ENCODE measurements at places on chromosomes 5 and 9. TPM values are rescaled to one million over a fixed set of nuclear protein-coding genes. Genes with fewer than 3 reads are reported as not detected.

The CSF2 gene
- total RNA-seq: not detected

The PLPPR1 gene
- total RNA-seq: 152 TPM

The DAPK1 gene
- total RNA-seq: 76.8 TPM

The CFAP90 gene
- 13.4 TPM for total RNA-seq

The SLC46A2 gene
- not detected for total RNA-seq

The MARCHF11 gene
- 12.9 TPM for total RNA-seq

The PCAT7 gene
- not detected for total RNA-seq

The AK3 gene
- total RNA-seq: 32.8 TPM

The LTC4S gene
- total RNA-seq: 2.1 TPM

The CDH9 gene
- 57.4 TPM for total RNA-seq

The CENPH gene
- total RNA-seq: 13.6 TPM

The PALM2AKAP2 gene
- 16.8 TPM for total RNA-seq

The SV2C gene
- total RNA-seq: 34.4 TPM
